ENCODE measurements at places on chromosomes 4 and X.

GRCh38 chr4:55184600-55185523 is 59.5 kb upstream of the KDR start:
- DNase-seq, result peak; percentile 6

DNA sequence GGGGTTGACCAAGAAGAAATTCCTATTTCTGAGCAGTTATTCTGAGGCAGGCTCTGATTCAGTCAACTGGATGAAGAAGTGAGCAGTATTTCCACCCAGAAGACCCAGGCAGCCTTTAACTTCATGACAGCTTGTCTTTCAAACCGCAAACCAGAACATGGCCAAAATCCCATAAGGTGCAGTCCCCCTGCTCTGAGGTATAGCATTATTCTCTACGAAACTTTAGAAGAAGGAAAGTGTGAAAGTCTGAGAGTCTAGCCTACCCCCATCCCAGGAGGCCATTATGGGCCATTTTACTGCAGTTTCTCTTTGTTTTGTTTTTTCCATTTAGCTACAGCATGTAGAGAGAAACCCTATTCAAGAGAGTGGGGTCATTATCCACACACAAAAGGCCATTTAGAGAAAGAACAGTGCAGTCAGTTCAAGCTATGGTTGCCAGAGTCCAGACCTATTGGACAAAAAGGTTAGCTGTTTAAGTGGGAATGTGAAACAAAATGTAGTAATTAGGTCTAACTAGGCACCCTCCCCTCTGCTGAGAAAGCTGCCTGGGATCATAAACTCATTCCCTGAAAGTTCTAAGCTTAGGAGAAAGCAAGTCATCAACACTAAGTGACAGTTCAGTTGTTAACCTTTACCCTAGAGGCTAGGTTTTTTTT is 52.1 kb upstream of the RASGEF1B start:
- no peak for DNase-seq

GRCh38 chr4:28014469-28014868 is 1153.8 kb downstream of the STIM2 start:
- DNase-seq, result no peak

GRCh38 chrX:100745806-100746537 is 14.1 kb upstream of the SYTL4 start:
- DNase-seq, result no peak

DNA sequence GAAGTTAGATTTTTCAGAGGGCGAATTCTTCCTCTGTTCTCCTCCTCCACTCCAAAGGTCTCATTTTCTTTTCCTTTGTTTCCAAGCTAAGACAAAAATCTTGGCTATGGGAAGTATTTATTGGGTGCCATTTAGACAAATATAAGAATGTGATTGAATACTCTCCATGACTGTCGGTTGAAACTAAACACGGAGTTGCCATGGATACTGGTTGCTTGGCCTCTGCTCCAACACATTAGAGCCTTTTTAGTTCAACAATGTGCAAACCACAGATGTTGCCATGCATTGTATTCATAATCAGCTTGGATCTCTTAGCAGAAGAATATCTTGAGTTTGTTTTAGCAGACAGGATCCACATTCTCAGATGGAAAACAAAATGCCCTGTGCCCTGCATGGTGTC is 366.5 kb upstream of the LCORL start:
- DNase-seq, result no peak

DNA sequence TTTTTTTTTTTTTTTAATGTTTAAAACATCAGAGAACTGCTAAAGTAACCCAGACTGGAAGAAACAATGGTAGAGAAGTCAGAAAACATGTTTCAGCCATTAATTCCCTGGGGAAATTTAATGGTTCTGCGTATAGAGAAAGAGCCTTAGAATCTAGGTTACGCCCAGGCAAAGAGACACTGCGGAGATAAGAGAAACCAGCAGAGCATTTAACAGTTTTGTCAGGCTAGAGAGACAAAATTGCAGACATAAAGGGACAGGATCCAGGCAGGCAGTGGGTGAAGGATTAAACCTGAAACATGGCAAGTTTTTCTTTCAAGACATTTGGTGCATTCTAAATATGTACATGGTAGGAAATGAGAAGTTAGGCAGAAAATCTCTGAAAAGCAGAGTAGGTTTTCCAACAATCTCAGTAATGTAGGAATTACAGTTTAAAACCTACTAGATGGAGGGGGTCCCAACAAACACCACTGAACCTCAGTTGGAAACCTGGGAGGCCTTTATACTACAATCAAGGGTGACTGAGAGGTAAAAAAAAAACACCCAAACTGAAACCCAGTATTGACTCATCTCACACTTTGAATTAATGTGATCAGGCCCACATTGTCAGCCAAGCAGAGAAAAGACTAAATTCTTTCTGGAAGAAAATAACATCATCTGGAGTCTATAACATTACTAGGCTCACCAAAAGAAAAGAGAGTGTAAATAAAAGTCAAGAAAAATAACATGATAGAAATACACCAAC is 254.2 kb upstream of the NWD2 start:
- no peak for DNase-seq

DNA sequence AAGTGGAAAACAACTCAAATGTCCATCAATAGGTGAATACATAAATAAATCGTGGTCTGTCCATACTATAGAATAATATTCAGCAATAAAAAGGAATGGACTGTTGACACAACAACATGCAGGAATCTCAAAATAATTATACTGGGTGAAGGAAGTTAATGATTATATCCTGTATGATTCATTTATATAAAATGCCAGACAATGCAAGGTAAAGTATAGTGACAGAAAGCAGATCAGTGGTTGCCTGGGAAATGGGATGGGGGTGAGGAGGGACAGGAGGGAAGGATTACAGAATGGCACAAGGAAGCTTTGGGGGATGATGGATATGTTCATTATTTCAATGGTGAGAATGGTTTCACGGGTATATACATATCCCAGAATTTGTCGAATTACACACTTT is 12.3 kb downstream of the PYURF start:
- DNase-seq, result no peak

GRCh38 chrX:135740681-135741149 is 27.3 kb downstream of the CT45A1 start:
- DNase-seq, result peak; percentile 25

DNA sequence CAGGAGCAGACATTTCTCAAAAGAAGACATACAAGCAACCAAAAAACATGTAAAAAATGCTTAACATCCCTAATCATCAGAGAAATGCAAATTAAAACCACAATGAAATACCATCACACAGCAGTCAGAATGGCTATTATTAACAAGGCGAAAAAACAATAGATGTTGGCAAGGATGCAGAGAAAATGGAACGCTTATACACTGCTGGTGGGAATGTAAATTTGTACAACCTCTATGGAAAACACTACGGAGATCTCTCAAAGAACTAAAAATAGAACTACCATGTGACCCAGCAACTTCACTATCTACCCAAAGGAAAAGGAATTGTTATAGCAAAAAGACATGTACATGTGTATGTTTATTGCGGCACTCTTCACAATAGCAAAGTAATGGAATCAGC is 71.5 kb downstream of the PPP4R3C start:
- DNase-seq, result no peak

GRCh38 chr4:157728215-157728614 is 444.6 kb downstream of the GASK1B start:
- DNase-seq, result no peak

- no peak for DNase-seq
Measured at GRCh38 chr4:31324814-31325213, 604.6 kb downstream of the PCDH7 start.

DNA sequence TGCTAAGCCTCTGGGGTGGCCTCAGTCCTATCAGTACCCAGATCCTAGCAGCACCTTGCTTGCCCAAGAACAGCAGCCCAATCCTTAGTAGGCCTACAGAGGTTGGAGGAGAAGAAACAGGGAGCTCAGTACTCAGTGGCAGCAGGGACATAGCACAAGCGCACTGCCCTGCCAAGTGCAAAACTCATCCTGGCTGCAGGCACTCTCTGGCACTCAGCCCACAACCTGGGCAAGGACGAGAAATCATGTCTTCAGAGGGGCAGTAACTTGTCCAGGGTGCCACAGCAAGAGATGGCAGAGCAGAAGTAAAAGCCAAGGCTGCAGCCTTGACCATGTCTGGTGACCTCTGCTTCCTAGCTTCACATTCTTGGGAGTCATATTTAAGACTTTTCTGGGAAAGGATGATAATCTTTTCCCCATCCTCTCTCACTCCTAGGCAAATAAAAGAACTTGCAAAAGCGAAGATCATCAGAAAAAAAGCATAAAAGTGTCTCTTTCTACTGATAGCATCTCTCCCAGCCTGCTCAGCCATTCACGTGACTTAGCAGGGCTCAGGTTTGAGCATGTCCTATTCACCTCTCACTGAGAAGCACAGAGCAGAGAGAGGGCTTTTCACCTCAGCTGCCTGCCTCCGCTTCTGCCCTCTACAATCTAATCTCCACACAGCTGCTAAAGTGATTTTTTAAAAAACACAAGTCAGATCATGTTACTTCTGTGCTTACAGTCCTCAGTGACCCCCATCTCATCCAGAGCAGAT is 37.2 kb upstream of the MAGEA4 start:
- DNase-seq, result no peak

DNA sequence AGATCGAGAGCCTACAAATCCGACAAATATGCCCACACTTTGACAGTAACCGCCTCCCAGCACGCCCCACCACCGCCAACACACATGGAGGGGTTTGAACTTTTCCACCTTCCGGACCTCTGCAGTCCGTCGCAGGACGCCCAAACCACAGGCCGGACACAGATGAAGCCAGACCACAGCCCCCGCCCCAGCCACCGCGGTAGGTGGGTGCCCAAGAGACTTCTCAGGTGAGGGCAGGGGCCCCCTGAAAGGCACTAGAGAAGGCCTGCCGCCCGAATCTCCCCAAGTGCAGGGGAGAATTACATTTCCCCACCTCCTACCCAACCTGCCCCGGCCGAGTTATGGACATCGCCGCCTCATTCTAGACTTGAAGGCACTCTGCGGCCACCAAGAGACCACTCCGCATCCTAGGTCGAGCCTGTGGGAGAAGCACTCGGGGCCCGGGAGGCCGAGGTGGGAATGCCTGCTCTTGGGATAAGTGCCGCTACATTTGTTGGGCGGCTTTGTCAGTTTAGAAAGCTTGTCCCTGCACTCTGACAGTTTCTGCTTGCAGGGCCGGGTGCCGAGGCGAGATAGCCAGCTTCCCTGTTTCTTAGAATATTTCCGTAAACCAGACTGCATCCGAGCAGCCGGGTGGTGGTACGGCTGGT is 21.5 kb downstream of the HAND2 start:
- no peak for DNase-seq

GRCh38 chrX:44507292-44507691 is 35.4 kb downstream of the FUNDC1 start:
- no peak for DNase-seq

- DNase-seq, result no peak
Measured at GRCh38 chr4:89586318-89586717, 250.6 kb downstream of the SNCA start.

DNA sequence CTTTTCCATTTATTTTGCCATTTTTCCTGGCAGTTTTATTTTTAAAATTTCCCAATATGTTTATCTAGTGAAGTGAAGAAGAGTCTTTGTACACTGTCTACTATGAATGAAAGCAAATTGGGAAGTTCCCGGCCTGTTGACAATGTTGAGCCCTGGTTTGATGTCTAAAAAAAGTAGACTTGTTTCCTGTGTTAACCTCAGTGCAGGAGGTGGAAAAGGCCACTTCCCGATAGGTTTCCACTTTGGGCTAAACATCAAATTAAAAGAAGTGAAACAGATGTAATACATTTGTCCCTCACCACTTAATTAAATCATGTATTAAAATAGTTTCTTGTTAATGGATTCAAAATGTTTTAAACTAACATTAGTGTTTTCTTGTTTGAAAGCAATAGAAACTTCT is 30.0 kb downstream of the BBS12 start:
- no peak for DNase-seq

DNA sequence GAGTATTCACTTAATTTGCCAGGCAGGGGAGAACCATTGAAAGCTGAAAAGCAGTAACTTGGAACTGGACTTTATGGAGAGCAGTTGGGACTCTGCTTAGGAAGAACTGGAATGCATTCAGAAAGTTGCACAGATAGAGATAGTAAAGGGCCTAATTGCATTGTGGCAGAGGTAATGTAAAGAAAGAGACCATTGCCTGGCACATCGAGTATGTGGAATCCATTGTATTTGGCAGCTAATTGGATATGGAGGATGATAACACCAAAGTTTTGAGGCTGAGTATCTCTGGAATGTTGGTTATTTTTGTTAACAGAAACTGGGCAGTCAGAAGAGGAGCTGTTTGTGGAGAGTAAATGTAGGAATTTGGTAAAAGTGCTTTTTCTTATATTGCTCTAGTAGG is 169.9 kb downstream of the BMPR1B start:
- DNase-seq, result no peak

GRCh38 chr4:184395971-184396391 is 78.4 kb downstream of the IRF2 start:
- no peak for DNase-seq

DNA sequence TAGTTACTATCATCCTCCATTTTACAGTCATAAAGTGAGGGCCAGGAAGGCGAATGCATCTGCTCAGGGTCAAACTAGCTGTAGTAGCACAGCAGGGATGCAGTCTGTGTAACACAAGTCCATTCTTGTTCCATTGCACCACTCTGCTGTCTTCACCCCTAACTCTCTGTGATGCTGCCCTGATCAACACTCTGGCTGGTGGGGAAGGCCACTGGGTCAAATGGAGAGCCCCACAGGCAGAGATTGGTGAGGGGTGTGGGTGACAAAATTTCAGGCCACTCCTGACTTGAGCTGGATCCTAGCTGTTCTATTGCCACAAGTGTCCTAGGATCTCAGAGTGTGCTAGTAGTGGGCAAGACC is 136.5 kb downstream of the PJA1 start:
- DNase-seq, result no peak

DNA sequence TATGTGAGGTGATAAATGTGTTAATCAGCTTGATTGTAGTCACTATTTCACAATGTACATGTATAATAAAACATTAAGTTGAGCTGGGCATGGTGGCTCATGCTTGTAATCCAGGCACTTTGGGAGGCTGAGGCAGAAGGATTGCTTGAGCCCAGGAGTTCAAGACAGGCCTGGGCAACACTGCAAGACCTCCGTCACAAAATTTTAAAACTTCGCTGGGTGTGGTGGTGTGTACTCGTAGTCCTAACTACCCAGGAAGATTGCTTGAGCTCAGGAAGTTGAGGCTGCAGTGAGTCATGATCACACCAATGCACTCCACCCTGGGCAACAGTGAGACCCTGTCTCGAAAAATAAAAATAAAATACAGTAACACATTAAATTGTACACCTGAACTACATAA is 20.1 kb downstream of the LYAR start:
- no peak for DNase-seq

DNA sequence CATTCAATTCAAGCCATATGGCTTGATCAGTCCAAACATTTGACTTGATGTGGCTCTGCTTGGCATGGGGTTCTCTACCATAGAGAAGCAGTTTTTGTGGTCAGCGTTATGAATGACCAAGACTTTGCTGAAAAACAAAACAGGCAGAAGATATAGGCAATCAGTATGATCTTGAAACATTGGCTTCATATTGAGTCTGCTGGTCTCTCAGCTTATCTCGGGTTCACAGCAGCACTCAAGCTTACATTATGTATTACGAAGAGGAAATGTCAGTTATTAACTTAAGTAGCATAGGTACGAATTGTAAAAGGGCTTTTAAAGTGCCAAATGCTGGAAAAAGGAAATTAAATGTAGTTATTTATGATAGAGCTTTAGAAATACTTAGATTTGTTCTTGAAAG is 99.0 kb downstream of the AFF2 start:
- DNase-seq, result no peak
